ENCODE measurements at places on chromosomes 11 and 22.
A peak's percentile ranks its signal among the peaks of the same experiment; 100 is the strongest.

DNA sequence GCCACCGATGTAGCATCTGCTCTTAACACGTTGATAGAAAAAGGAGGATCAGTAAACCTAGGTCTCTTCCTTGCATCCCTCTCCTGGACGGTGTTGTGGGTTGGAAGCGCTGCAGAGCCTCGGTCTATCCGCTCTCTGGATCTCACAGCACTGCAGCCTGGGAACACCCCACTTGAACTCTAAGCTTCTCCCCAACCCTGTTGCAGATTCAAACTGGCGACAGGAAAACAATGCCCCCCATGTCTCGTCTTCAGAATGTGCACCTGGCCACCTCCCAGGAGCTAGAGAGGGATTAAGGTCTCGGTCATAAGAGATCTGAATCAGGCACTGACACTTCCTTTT, 454 bp downstream of the TMEM218 start:
- no peak for DNase-seq

GRCh38 chr11:128174465-128175291, 412.7 kb downstream of the ETS1 start:
- no peak for DNase-seq

- DNase-seq, result peak; percentile 64
Observed at GRCh38 chr11:27485930-27486773, 13.6 kb upstream of the LGR4 start.

GRCh38 chr22:37545703-37546436, 14.4 kb upstream of the CDC42EP1 start:
- peak; percentile 57 for DNase-seq

DNA sequence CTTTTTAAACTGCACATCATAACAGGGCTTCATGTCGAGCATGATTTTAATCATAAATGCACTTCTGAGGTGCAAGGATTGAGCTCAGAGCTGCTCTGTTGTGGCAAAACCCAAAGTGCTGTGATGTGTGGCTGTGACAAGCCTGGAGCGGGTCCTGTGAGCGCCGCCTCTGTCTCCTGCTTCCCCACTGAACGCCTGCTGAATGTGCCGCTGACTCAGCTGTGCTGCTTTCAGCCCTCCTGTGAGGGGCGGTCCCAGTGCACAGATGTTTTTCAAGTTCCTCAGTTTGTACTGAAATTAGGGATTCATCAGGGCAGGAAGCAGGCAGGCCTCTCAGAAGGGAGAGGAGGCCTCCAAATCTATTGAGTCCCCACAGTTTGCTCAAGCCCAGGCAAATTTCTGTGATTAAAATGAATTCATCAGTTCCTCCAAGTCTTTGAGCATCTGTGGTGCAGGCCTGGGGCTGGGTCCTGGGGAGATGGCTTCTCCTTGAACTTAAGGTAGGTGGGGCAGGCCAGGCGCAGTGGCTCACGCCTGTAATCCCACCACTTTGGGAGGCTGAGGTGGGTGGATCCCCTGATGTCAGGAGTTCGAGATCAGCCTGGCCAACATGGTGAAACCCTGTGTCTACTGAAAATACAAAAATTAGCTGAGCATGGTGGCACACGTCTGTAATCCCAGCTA, 3.0 kb upstream of the GTSE1 start:
- DNase-seq, result no peak

GRCh38 chr11:118435893-118436624, at the start of gene KMT2A:
Gene KMT2A, plus strand, starts transcription at chr11:118436492. Its CDS starts 21 bp downstream, at chr11:118436513.
- DNase-seq, result peak; percentile 90

DNA sequence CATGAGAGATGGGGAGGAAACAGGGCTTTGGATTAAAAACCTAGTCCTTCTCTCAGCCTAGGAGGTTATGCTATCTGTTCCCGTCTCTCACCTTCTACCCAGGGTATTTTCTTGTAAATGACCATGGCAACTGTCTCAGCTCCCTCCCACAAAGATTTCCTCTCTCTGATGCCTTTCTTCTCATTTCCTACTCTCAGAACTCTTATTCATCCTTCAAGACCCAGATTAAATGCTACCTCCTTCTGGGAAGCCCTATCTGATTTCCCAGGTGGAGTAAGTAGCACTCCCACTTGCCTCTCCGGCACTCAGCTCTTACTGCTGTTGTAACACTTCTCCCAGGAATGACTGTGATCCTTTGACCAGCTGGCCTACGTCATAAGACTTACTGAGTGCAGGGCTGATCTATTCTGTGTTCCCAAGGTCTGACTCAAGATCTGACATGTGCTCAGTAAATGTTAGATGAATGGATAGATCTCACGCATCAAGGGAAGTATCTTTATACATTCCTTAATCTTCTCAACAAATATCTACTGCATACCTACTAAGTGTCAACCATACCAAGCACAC, 175.0 kb downstream of the TENM4 start:
- DNase-seq, result no peak

DNA sequence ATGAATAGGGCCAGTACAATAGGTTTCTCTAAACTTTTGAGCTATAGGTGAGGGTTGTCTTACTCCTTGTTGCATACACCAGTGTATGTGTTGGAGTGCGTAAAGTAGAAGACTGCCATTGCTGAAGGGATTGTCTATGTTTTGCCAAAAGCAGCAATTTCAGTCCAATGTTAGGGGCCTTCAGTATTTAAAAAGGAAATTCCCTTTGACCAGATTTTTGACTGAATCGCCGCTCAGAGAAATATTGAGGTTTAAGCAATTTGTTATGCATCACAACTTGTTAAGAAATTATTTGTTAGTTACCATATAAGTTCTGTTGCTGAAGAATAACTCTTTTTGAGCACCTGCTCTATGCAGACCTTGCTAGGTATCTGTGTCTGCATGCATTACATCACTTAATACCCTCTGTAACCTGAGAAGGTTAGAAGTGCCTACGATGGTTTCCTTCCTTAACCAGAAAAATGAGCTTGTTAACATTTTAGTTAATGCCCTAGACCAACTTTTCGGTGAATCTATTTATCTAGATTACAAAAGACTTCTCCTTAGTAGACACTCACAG, 33.9 kb downstream of the MMP20 start:
- no peak for DNase-seq

- no peak for DNase-seq
Observed at GRCh38 chr11:102197670-102198139, 87.5 kb downstream of the YAP1 start.
